ENCODE measurements at places on chromosomes 4 and X. TPM values are rescaled to one million over a fixed set of nuclear protein-coding genes. Genes with fewer than 3 reads are reported as not detected.

H2BW2 gene
- not detected for total RNA-seq

PRAF2 gene
- total RNA-seq, result 15.7 TPM

- no peak for DNase-seq
These were observed 1662.8 kb upstream of the ADGRL3 start for GRCh38 chr4:59537246-59537886.

- no peak for DNase-seq
These were observed 249.5 kb downstream of the BCOR start for GRCh38 chrX:39848243-39848642.

VGLL1 gene
- total RNA-seq, result not detected

TEC gene
- total RNA-seq, result 4.3 TPM

MAGEA1 gene
- total RNA-seq, result not detected

DNA sequence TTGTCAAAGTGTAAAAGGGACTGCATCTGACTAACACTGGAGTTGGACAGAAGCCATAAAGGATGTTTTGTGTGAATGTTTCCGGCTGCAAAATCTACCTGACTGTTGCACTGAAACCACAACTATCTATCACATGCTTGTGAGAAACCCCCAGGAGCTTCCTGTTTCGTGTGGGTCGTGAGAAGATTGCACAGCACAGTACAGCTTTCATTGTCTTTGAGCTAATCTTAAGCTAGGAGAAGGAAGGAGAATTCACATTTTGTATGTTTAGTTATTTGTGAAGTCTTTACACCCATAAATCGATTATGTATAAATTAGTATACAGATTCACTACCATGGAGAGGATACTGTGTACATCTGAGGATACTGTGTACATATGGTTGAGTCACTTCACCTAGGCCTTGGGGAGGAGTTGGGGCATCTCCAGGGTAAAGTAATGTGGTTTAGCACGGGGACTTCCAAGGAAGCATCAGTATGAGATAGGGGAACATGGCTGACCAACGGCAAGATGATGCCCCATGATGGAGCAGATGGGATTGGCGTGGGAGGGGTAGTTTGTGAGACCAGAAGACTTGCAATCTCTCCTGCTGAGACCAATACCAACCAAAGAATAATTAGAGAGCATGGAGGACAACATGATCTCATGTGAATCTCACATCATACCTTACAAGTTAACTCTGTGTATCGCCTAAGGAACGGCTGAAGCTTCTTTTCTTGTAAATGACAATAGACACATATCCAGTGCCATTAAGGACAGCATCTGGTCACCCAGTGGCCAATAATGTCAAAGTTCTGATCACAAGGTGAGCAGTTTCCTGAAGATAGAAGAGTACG, 43.1 kb upstream of the FAM9C start:
- no peak for DNase-seq

BMP3 gene
- 0.11 TPM for total RNA-seq

PNCK gene
- total RNA-seq, result 12.9 TPM

GRCh38 chrX:41923978-41924683, 777 bp upstream of the CASK start:
- peak; percentile 65 for DNase-seq

FAM133A gene
- 0.22 TPM for total RNA-seq

RASSF6 gene
- 2.6 TPM for total RNA-seq

ADRA2C gene
- 35.8 TPM for total RNA-seq

DNA sequence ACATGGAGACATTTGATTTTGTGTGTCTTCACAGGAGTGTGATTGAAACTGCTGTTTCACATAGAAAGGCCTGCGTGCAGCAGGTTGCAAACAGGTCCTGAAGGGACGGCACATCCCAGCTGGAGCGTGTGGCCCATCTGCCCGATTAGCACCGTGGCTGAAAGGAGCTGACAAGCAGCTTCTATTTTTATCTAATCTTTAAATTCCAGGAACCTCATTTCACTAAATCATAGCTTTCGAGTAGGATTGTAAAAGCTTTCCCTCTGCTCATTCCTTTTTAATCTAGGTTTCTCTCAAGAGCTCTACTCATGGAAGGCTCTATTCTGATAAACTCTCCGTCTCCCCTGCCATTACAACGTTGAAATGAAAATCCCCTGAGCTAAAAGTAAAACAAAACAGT, 106.8 kb downstream of the FSTL5 start:
- DNase-seq, result peak; percentile 48

DNA sequence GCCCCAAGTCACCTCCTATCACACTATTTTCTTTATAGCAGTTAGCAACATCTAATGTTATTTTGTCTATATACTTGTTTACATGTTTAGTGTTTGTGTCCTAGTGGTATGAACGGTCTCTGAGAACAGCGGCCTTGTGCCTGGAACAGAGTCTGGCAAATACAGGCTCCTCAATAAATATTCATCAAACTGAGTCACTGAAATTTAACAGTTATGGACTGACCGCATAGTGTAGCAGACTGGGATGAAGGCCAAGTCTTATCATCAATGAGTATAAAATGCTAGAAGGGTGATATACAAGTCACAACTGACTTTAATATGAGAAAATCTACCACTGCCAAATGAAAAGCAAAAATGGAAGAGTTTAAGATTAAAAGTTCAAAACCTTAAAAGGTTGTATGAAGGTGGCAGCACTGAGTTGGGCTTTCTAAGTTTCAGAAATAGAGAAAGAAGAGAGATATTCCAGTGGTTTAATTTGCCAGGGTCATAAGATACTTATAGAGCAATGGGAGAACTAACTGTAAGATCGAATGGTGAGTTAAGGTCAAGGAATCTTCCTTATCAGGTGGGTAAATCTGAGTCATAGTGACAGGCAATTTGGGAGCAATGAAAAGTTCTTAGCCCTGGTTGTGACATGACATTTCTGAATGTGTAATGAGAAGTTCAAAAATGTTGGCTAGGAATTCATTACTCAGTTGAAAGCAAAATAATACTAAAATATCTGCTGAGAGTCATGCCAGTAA, 34.9 kb downstream of the ELOVL6 start:
- no peak for DNase-seq

FAM47E gene
- total RNA-seq, result 0.99 TPM

- DNase-seq, result no peak
These were observed 153.4 kb downstream of the FMR1NB start for GRCh38 chrX:148134578-148134977.

BTC gene
- 0.09 TPM for total RNA-seq

GRCh38 chr4:86970447-86971354, 35.9 kb downstream of the AFF1 start:
- no peak for DNase-seq

- DNase-seq, result peak; percentile 67
These were observed 303.7 kb upstream of the GNPDA2 start for GRCh38 chr4:45030059-45030458.

DNA sequence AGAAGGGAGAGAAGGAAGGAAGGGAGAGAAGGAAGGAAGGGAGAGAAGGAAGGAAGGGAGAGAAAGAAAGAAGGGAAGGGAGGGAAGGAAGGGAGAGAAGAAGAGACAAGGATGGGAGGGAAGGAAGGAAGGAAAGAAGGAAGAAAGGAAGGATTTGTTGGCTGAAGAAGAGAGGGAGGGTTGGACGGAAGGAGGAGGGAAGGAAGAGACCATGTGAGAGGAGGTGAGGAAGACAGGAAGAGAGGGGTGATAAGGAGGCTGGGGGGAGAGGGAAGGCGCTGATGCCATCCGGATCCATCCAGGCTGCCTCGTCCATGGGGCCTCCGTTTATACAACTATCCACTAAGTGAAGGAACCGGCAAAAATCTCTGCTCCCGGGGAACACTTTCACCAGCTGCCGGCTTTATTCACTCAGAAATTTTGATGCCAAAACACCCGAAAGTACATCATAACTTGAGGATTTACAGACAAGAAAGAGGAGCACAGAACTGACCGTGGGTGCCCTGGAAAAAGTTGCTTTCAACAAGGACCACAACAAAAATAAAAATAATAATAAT, 14.9 kb downstream of the DHRSX start:
- peak; percentile 37 for DNase-seq

- no peak for DNase-seq
These were observed 207.8 kb upstream of the CNKSR2 start for GRCh38 chrX:21166272-21166982.

DNA sequence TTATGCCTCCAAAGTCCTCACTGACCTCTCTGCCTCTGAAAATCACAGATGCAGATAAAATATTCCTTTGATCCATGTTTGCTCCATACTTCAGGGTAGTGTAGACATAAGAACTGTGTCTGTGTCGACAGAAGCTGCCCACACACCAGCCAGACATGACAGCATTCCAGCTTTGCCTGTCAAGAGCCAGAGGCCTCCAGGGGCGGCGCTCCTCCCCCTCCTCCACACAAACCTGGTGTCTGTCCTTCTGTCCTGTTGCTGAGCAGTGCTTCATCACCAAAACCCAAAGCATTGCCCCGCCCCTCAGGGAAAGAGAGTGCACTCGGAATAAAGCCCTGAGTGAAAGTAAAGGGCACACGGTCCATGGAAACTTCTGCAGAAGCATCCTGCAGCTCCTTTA, 379.4 kb downstream of the FBXW7 start:
- DNase-seq, result no peak

- peak; percentile 93 for DNase-seq
These were observed 6.9 kb downstream of the L1CAM start for GRCh38 chrX:153878969-153879653.

GRCh38 chrX:15158736-15159406, 111.0 kb downstream of the ASB9 start:
- no peak for DNase-seq

GRCh38 chrX:28127662-28128061, 146.4 kb upstream of the DCAF8L1 start:
- DNase-seq, result no peak

DNA sequence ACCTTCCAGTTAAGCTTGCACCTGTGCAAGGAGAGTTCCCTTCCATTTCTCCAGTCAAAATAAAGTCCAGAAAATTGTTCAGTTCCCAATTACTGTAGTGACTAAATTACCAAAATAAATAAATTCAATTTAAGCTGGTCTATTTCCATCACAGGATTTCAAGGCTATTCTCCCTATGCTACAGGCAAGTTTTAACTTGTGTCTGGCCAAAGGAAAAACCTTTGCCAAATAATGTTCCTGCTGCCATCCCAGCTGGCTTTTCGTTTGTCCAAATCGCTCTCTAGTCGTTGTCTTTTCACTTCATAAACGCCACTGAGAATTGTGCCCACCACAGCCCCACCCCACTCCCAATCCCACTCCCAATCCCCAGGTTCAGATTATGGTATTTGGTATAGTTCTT, 2.4 kb downstream of the KCTD8 start:
- DNase-seq, result no peak

DNA sequence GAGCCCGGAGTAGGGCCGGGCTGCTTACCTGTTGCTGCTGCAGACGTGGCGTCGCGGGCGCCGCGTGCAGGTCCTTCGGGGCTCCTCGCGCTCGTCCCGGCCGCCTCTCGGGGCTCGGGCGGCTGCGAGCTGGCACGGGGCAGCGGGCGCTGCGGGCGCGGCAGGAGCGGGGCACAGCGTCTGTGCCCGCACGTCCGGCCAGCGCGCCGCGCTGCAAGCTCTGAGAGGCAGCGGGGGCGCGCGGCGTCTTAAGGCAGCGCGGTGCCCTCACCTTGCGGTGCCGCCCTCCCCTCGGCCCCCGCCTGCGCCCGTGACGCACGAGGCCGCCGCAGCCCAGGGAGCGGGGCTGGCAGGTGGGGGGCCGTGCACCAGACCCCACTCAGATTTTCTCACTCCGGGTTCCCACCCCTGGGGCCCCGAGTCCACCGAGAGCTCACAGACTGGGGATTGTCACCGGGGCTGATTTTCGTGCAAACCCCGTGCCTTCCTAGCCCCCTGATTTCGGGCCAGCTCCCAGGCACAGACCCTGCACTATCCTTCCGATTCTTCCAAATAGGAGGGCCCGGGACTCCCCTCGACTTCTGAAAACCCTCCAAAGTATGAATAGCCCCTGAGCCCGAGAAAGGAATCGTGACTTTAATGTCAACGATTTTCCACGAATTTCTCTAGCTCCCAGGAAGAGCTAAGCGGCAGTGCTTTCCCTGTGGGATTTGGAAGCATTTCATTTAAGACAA, at the start of gene GPR101:
Gene GPR101 (minus strand): TSS at position 222 of the 734 bp plus-strand sequence. CDS start 2,321 bp downstream, outside the sequence.
- no peak for DNase-seq

DNA sequence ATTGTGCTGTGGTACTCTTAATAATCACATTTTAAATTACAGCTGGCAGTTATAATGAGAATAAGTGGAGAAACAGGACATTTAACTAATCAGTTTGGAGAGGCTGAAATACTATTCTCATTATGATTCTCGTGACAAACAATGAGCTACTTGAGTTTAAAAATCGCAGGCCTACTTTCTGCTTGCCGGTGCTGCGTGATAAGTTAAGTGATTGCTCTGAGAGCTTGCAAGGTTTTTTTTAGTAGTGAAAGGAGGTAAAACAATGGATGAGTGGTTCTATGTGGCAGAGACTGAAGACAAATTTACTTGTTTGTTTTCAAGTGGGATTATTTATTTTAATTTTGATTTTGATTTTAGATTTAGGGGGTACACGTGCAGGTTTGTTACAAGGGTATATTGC, 114.0 kb downstream of the RAPGEF2 start:
- no peak for DNase-seq

TMLHE gene
- 24.1 TPM for total RNA-seq

- no peak for DNase-seq
These were observed 909 bp upstream of the PRKG2 start for GRCh38 chr4:81215931-81216330.

Data from endodermal cell (in vitro differentiated cells).